T-helper 1 cell (primary cell): ENCODE measurements at places on chromosomes 3 and 15.

- DNase-seq: no peak
Measured at GRCh38 chr15:89448825-89449224, 47.6 kb downstream of the RHCG start.

GRCh38 chr3:71328926-71329325 lies 254.6 kb downstream of the FOXP1 start:
- DNase-seq: no peak

DNA sequence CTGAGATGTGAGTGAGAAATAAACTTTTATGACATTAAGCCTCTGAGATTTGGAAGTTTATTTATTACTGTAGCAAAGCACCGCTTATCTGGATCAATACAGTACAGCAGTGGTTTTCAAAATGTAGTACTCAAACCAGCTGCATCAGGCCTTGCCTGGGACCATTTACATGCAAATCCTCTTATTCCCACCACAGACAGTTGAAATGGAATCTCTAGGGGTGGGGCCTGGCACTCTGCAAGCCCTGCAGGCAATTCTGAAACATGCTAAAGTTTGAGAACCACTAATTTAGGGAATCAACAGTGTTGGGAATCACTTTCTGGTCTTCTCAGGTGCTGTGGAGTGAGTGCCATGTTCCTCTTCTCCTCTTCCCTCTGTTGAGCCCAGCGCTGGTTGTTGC lies 77.8 kb upstream of the TAMM41 start:
- no peak for DNase-seq

- DNase-seq: no peak
Measured at GRCh38 chr3:61414456-61414855, 146.9 kb upstream of the PTPRG start.

DNA sequence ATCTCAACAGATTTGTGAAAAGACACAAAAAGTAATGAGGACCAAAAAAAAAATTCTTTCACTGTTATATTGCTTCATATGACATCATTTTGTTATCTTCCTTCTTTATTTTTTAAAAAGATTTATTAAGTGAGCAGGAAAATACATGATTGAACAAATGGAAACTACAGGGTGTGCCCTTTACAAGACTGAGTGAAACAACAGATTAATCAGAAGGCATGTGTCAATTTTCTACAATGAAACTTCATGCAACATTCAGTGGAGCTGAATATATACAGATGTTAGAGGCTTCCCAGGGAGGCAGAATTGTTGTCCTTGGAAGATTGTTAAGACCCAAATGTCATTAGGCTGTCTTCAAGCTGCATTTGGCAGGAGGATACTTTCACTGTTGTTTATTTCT lies 28.4 kb upstream of the SLC2A2 start:
- no peak for DNase-seq

- DNase-seq: no peak
Measured at GRCh38 chr15:70436428-70436827, 326.9 kb downstream of the UACA start.

GRCh38 chr15:58606577-58607080 lies 142.9 kb downstream of the ADAM10 start:
- DNase-seq: no peak

- no peak for DNase-seq
Measured at GRCh38 chr3:81485444-81485865, 276.0 kb downstream of the GBE1 start.
